Stimulated activated CD4-positive, alpha-beta T cell treated with anti-CD3 and anti-CD28 coated beads, TNF-alpha, amount 100 ng/mL, for 1 hour (primary cell): ENCODE measurements at places on chromosomes 1 and 21.

GRCh38 chr1:37476460-37477197 lies 2.2 kb downstream of the ZC3H12A start:
- DNase-seq = no peak

DNA sequence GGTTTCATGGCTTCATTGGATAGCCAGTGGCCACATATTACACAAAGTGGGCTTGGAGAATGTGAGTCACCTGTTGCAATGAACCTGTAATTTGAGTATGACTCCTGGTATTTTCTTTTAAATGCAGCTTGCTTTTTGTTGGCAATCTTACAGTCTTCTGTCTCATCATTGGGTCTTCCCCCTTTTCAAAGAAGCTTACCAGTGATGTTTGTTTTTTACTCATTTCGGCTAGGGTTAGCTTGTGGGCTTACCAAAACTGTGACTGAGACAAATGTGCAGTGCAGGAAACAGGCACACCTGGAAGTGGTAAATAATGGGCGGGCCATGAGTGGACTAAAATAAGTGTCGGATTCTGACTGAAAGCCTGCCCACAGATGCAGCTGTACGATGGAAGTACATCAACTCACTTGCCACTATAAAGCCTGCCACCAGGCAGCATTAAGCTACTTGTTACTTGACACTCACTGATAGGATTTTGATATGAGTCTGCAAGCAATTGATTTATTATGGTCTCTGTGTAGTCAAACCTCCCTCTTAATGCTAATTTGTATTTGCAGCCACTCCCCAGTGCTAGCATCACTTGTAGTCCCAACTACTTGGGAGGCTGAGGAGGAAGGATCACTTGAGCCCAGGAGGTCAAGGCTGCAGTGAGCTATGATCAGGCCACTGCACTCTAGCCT lies 4.2 kb downstream of the HHAT start:
- no peak for DNase-seq

- DNase-seq = no peak
Observed at GRCh38 chr1:77281491-77282186, at the start of gene AK5. Gene AK5 (plus strand): TSS chr1:77282019. CDS start chr1:77282314, 295 bp downstream.

GRCh38 chr1:6389971-6390370 lies 3.6 kb downstream of the ACOT7 start:
- DNase-seq = no peak

GRCh38 chr1:26529655-26530409 lies at the start of gene RPS6KA1:
Gene RPS6KA1 (plus strand): TSS chr1:26529761. CDS start chr1:26529921, 160 bp downstream.
- no peak for DNase-seq

DNA sequence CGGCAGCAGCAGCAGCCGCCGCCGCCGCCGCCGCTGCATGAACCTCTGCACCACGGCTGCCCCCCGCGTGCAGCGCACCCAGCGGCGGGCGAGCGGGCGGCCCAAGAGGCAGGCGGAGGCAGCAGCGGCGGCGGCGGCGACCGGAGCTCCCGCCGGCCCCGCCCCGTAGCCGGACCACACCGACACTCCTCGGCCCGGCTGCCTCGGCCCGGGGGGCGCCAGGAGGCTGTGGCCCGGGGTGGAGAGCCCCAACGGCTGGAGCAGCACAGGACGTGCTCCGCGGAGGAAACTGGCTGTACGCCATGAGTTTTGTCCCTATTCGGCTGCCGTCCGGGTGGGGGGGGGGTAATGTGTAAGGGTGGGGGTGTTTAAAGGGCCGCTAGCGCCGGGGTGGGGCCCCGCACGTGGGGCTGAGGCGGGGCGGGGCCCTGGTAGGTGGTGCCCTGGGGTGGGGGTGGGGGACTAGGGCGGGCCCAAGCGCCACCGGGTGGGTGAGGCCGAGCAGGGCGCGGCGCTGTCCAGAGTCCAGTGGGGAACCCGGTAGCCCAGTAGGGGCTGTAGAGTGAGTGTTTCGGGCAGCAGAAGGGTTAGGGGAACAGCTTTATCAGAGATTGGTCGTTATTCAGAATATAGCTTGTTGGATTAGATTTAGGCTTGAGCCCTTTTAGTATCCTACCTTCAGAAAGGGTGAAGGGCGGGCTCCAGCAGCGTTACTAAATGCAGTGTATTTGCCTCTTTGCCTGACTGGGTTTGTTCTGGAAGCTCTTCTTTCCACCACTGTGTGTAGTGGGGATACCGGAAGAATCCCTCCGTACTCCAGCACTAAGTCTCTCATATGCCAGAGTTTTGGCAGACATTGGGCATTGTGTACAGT lies at the start of gene FAM78B:
Gene FAM78B (minus strand): TSS at position 304 of the 874 bp plus-strand sequence. CDS start 753 bp downstream, outside the sequence.
- DNase-seq = no peak

DNA sequence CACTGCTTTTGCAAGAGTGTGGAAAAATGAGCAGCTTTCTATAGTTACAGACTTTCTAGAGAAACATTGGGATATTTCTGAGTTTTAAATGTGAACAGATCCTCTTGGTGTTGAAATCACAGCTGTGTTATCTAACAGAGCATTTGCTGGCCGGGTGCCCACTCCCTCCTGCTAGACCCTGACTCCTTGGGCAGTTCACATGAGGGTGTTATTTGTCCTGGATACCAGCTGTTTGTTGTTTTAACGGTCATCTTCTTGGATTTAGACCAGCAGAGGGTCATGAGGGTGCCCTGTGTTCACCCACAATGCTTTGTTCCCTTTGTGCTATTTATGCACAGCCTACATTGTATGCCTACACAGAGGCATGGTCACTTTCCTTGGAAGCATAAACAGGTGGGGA lies 67.1 kb downstream of the CENPF start:
- DNase-seq = no peak

DNA sequence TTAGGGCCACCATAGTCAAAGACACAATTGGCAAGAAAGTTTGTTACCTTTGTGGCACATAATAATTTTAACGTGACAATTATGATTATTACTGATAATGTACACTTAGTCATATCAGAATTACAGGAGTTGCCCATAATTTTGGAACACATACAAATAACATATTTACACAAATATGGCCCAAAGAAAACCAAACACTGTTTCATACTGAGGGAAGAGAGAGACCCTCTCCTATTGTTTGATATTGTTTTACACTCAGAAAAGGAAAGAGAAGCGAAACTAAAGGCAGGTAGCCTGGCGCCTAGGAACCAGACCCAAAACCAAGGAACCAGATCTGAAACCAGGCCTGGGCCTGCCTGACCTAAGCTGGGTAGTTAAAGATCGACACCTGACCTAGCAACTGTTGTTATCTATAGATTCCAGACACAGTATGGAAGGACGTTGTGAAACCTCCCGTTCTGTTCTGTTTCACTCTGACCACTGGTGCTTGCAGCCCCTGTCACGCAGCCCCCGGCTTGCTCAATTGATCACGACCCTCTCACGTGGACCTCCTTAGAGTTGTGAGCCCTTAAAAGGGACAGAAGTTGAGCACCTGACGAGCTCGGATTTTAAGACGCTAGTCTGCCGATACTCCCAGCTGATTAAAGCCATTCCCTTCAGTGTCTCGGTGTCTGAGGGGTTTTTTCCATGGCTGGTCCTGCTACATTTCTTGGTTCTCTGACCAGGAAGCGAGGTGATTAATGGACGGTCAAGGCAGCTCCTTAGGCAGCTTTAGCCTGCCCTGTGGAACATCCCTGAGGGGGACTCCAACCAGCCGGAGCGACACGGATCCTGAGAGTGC lies 27.9 kb downstream of the C1orf115 start:
- DNase-seq = no peak

DNA sequence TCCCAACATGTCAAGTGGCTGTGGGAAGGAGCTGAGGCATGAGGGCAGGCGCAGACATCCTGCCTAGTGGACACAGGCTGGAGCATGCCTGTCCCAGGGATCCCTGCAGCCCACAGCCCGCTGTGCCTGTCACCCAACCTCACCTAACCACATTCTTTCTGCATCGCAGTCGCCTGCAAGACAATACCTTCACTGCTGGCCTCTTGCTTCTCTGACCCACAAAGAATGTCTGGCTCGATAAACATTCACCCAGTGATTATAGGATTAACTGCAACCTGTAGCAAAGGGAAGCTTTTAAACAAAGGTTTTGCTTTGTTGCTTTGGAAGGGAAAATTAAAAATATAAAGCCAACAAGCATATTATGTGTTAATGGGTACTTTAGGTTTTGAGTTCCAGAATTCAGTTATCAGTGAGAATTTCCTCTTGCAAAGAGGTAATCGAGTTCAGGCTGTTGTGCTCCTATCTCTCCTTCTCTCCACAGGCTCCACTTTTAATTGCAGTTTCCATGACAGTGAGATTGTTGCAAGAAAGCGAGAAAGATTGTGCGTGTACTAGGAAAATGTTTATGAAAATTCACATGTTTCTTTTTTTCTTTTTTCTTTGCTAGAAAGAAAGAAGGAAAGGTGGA lies 40.0 kb upstream of the ZNF648 start:
- no peak for DNase-seq

DNA sequence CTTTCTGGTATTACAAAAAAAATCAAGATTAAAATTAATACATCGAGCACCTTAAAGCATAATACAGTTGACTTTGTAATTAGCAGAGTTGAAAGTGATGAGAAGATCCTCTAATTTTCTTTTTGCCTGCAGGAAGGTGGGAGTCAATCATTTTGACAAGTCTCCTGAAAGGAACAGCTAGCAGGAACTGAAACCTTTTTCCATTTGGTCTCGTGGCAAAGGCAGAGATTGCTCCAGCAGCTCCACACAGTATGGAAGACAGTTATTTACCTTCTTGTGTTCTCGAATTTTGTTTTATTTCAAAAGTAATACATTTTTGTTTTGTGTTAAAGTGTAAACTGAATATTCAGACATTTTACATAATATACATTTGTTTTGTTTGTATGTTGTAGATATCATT lies 7.7 kb downstream of the S100PBP start:
- DNase-seq = no peak

DNA sequence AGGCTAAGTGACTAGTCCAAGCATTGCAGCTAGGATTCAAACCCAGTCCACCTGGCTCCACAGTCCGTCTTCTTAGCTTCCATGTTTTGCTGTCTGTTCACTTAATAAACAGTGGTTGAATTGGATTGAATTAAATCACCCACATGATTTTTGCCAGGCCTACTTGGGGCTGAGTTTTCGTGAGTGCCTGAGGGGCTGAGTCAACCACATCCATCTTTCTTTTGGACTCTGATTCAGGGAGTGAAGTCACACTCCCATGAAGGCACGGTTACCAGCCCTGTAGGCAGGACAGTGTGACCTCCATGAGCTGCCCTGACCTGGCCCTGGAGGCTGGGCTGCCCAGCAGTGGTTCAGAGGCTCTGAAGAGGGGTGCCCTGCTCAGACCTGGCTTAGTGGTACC lies 123.7 kb downstream of the ACTL8 start:
- DNase-seq = no peak

DNA sequence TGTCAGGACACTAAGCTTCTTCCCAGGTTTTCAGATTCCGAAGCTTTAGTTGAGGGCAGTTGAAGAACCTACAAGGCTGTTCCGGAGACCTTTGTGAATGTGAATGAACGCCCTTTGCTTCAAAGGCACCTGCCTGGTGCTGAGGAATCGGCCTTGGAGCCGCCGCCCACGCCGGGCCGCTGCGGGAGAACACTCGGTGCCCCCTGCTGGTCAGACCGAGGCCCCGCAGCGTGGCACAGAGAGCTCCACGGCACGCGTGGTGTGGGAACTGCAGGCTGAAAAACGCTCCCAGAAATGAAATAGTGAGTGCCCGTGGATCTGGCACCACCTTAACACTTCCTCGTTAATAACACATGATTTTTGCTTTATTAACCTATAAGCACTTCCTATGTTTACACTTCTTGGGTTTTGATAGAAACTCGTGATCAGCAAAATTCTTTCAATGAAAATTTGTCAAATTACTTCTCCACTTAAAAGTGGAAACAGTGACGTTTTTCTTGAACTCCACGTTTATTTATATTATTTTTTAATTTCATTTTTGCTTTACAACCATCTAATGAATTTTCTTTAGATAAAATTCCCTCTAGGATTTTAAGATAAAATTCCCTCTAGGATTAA lies 460.6 kb downstream of the DSCAM start:
- no peak for DNase-seq

- DNase-seq = no peak
Observed at GRCh38 chr1:47508702-47509431, 71.0 kb downstream of the FOXD2 start.

- no peak for DNase-seq
Observed at GRCh38 chr1:155127105-155127966, at the start of gene EFNA1. Gene EFNA1 (plus strand): TSS chr1:155127876. CDS start chr1:155127978, 102 bp downstream.

GRCh38 chr1:31799895-31800673 lies 15.7 kb downstream of the SPOCD1 start:
- no peak for DNase-seq

DNA sequence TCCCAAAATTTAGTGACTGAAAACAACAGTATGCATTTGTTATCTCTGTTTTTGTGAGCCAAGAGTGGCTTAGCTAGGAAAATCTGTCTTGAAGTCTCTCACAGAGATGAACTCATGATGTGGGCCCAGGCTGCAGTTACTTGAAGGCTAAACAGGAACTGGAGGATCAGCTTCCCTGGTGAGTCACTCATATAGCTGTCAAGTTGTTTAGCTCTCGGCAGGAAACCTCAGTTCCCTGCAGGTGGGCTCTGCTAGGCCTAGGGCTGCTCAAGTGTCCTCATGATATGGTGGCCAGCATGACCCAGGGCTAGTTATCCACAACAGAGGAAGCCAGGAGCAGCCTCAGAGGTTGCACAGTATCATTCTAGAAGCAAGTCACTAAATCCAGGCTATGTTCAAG lies 30.2 kb upstream of the DDX59 start:
- no peak for DNase-seq

GRCh38 chr1:70666381-70667140 lies 255.5 kb downstream of the CTH start:
- no peak for DNase-seq

DNA sequence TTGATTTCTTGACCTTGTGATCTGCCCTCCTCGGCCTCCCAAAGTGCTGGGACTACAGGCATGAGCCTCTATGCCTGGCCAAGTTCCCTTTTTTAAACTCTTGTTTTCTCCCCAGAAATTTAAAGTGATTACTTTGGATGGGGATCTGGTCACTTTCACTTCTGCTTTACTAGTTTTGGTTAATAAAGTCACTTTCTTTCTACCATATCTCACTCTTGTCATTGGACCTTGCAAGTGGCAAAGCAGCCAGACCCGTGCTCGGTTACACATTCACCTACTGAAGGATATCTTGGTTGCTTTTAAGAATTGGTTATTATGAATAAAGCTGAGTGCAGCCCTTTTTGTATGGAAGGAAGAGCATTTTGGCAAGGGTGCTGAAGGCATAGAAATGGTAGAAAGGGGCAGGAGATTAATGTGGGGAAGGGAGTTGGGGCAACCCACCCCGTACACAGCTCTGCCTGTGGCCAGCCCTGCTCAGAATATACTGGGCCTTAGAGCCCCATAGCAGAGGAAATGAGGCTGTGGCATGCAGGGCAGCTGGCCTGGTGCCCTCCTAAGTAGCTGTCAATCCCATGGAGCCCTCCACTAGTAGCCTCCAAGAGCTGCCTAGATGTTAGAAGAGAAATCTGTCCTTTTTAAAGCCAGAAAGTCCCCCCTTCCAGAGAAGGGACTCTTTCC lies 40.7 kb downstream of the CD2 start:
- no peak for DNase-seq

DNA sequence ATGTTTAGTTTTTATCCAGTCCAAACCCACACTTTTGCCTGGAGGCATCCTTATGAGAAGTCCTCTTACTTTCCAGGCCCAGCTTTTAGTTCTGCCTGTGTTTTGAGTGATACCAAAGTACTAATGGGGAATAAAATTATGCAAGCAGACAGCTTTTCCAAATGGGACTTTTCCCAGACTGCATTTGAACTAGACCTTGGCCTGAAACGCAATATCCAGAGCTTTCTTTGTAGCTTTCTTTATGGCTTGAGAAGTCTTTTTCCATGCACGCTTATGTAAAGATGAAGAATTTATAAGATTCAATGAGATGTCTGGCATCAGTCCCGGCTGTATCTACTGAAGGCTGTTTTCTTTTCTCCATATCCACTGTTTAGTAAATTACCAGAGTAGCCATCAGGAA lies 236.6 kb upstream of the RAB4A start:
- DNase-seq = no peak

- no peak for DNase-seq
Observed at GRCh38 chr1:206447422-206447765, 22.9 kb upstream of the IKBKE start.
